ENCODE measurements at places on chromosomes 1 and 21.

DNA sequence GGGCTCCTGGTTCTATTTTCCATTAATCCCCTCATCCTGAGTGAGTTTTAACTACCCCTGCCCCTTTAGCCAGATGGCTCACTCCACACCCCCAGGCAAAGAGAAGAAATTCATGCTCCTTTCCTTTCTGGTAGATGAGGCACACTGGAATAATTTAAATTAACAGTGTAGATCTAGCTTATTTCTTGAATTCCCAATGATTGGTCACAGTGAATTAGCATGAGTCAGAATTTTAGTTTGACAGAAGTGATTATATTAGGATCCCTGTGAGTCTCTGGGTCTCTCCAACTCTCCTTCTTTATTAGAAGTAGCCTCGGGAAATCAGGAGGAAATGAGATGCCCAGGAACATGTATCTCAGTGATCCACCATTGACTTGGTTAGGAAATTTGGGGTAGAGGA, 103.1 kb upstream of the KAZN start:
- no peak for DNase-seq

DNA sequence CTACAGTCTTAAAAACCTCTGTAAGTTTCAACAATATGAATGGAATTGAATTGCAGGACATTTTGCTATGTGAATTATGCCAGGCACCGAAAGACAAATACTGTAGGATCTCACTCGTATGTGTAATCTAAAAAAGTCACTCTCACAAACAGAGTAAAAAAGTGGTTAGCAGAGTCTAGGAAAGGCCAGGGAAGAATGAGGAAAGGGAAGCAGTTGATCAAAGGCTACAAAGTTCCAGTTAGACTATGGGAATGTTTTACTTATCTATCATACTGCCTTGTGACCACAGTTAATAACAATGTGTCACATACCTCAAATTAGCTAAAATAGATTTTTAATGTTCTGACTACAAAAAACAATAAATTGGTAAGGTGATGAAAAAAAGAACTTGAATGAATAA, 565.4 kb upstream of the BRINP3 start:
- DNase-seq = no peak

GRCh38 chr1:183711741-183712361, 58.7 kb upstream of the APOBEC4 start:
- DNase-seq = no peak

DNA sequence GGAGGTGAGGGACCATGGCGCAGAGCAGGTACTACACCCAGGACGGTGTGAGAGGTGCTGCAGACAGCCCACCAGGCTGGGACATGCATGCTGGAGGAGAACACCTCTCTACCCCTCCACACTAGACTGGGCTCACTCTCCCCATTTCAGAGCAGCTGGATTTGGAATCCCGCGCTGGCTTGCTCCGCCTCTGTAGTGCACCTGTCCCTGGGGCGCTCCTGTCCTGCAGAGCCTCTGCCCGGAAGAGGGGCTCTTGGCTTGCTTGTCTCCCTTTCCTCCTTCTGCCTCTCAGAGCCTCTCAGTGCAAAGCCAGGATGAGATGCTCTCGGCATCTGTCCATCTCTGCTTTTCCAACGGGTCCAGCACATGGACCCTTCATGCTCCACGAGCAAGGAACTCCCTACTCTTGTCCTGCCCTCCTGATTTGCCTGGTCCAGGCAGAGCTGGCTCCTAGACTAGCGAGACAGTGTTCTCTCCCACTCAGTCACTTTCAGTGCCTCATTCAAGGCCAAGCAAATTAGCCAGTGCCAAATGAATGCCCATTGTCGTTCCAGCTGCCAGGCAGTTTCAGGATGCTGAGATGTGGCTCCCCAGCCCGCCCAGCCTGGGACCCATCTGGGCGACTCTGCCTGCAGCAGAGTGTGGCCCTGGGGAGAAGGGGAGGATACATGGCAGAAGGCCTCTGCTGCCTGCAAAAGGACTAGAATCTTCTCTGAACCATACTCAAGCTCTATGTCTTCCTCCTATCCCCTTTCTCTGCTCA, 33.7 kb downstream of the CDCA8 start:
- DNase-seq = no peak

- DNase-seq = no peak
Measured at GRCh38 chr1:203638103-203638475, 11.5 kb downstream of the ATP2B4 start.

- DNase-seq = no peak
Measured at GRCh38 chr21:31710586-31710985, 21.3 kb downstream of the SCAF4 start.

GRCh38 chr21:41290106-41290799, 26.3 kb upstream of the FAM3B start:
- DNase-seq = no peak

GRCh38 chr1:8482979-8483381, 165.1 kb downstream of the SLC45A1 start:
- DNase-seq = no peak
